Esophagus squamous epithelium (tissue), 5 donors: ENCODE measurements at places on chromosomes 6 and 20. TPM values are rescaled to one million over a fixed set of nuclear protein-coding genes. Genes with fewer than 3 reads are reported as not detected.

GRCh38 chr6:148186916-148187315 is 155.7 kb upstream of the SASH1 start:
- no peak for DNase-seq

GRCh38 chr6:142374965-142375733 is 73.3 kb downstream of the ADGRG6 start:
- DNase-seq, result no peak

DNA sequence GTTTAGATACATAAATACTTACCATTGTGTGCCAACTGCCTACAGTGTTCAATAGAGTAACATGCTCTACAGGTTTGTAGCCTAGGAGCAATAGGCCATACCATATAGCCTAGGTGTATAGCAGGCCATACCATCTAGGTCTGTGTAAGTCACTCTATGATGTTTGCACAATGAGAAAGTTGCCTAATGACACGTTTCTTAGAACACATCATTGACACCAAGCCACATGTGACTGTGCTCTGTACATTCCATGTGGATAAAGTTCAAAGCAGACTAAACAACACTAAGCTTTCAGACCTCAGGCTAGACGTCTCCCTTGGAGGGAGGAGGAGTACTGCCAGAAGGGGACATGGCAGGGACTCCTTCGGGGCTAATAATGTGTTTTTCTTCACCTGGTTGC is 93.6 kb downstream of the KIF16B start:
- DNase-seq, result no peak

UST gene
- total RNA-seq, result 3.8 TPM

ISM1 gene
- 4.2 TPM for total RNA-seq

HLA-DQB1 gene
- total RNA-seq, result 0.47 TPM

ABHD16B gene
- total RNA-seq, result not detected
